ENCODE measurements at places on chromosomes 12 and 14.

GRCh38 chr14:104917116-104917515 lies 7.6 kb upstream of the PLD4 start:
- no peak for DNase-seq

DNA sequence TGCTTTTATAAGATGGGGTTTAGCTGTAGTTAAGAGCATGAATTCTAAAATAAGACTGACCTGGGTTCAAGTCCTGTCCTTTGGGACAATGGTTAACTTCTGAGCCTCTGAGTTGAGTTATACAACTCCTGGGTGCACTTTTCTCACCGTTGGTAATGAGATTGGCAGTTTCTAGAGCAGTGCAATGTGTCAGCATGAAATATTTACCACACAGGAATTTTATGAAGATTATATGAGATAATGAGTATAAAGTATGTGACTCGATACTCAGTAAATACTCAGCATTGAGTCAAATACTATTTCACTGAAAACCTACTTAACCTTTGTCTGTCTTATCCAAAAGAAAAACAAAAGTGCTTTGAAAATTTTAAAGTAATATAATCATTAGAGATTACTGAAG lies 214.2 kb downstream of the CPNE8 start:
- no peak for DNase-seq

GRCh38 chr14:95258754-95259593 lies 60.7 kb downstream of the CLMN start:
- DNase-seq = no peak

DNA sequence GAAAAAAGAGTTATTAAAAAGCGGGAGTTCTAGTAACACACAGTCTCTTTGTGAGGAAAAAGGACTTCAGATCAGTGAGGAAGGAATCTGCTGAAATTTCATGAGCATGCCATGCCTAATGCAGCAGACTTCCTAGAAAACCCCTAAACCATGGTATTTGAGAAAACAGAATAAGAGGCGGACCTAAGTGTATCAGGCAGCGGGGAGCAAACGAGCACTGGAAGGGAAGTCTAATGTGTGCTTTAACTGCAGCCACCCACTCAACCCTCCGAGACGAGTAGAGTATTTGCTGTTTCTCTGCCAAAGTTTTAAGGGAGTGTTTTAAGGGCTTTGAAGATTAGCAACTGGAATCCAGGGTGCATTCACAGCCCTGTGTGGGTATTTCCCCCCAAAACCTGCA lies 36.5 kb downstream of the ACADS start:
- no peak for DNase-seq

GRCh38 chr12:106918746-106919145 lies 37.0 kb upstream of the TMEM263 start:
- DNase-seq = peak; percentile 83

DNA sequence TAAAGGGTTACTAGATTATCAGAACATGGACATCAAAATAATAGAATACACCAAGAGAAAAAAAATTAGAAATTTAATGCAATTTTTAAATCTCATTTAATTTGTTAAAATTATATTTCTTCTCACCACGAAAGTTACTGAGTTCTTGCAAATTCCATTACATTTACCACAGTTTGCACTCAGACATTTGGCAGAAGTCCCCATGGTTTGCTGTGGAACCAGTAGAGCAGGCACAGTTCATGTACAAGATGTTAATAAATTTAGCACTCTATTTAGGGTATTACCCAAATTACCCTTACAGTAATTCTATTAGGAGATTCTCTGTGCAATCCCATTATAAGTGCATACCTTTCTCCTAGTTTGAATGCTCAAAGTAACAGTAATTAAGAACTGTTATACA lies 9.7 kb downstream of the SCN8A start:
- DNase-seq = no peak

- DNase-seq = peak; percentile 70
Observed at GRCh38 chr12:127811988-127812387, 455.0 kb upstream of the TMEM132C start.

DNA sequence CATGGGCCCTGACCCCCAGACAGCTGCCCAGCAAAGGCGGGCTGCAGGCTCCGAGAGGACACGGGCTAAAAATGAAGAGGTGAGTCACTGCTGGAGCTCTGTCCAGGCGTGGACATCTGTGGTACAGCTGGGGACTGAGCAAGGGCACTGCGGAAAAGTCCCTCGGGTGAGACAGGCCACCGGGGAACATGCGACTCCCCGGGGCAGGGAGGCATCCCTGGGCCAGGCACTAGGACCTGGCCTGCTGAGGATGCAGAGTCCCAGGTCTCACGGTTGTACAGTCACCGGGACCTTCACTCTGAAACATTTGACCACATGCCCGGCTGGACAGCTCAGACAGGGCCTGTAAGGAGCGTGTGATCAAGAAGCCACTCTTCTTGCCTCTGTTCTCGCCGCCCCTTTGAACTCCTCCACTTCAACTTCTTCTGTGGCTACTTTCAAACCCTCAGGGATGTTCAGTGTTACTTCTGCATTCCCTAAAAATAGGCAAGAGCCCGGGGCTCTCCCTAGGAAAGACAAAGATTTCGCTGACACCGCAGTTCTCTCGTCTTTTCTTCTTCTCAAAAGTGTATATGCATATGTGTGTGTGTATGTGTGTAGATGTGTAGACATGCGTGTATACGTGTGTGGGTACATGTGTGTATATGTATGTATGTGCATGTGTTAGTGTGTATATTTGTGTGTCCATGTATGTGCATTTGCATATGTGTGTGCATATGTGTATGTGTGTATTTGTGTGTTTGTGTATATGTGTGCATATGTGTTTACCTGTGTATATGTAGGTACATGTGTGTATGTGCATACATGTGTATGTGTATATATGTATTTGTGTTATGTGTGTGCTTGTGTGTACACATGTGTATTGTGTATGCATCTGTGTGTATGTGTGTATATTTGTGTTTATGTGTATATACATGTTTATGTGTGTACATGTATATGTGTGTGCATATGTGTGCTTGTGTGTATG lies 5.0 kb upstream of the RFLNA start:
- no peak for DNase-seq

GRCh38 chr14:30234966-30235365 lies 307.3 kb upstream of the PRKD1 start:
- no peak for DNase-seq

DNA sequence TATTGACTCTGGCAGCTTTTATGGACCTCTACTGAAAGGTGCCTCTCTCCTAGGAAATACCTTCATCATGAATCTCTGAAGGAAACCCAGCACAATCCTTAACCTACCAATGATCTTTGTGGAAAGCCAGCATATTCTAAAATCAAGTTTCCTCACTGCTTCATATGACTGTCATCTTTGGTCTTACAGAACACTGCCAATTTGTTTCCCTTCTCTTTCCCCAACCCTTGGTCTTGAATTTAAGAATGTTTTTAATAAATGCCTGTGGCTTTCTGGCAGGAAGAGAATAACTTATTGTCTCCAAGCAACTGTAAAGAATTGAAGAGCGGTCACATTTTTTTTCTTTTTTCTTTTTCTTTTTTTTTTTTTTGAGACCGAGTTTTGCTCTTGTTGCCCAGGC lies 427.6 kb downstream of the IPO8 start:
- no peak for DNase-seq

GRCh38 chr12:27614866-27615265 lies 81.4 kb upstream of the REP15 start:
- no peak for DNase-seq

- DNase-seq = no peak
Observed at GRCh38 chr12:62622177-62622576, 155.6 kb downstream of the MON2 start.

GRCh38 chr12:28578361-28578760 lies 388.1 kb downstream of the CCDC91 start:
- DNase-seq = no peak

GRCh38 chr14:78904094-78904493 lies 733.9 kb downstream of the NRXN3 start:
- no peak for DNase-seq

Measured in NCI-H748 treated with DMSO at 0.1 percent for 48 hours (cell line).